Right renal cortex interstitium (tissue), 3 donors: ENCODE measurements at places on chromosomes 2 and 18.

- DNase-seq: no peak
Observed at GRCh38 chr18:11980163-11980493, 1.2 kb upstream of the IMPA2 start.

GRCh38 chr2:222433332-222434173 lies 9.2 kb downstream of the SGPP2 start:
- DNase-seq: no peak

DNA sequence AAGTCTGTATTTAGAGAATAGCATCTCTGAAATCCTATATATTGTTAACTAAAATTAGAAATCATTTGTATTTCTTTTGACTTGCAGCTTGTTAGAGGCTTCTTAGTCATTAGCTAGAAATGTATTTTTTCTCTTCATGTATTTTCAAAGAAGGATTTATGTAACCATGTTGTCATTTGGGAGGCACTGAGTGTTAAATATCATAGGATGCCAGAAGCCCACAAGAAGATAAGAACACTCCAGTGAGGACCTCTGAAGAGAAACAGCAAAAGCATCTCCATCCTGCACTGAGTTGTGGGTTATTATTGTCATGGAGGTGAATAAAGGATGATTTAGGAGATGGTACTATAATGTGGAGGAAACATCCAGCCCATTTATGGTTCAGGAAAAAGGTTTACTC lies 93.5 kb downstream of the UBE2E3 start:
- DNase-seq: no peak

DNA sequence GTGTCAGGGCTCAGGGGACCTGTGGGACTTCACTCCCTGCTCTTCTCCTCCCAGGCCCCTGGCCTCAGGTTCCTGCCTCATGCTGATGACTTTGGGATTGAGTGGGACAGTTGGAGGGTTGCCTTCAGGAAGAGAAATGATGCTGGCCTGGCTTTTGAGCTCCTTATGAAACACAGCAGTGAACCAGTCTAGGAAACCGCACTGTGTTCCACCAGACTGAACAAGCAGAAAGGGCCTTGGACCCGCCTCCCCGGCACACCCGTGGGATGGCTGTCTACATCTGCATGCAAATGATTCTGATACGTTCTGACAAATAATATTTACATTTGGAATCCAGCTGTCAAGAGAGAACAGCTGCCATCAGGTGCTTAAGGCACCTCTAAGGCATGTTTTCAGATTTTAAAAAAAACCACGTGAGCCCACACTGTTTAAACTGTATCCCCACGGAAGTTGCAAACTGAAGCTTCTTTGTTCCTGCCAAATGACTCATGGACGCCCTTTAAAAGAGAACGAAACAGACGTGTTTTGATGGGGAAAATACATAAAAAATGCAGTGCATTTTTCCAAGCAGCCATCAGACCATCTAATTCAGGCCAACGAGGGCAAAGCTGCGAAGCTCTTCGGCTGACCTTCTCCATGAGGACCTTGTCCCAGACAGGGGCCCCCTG lies 27.6 kb upstream of the ASAP2 start:
- no peak for DNase-seq

GRCh38 chr2:173002751-173003541 lies 72.7 kb upstream of the MAP3K20 start:
- no peak for DNase-seq

- DNase-seq: no peak
Observed at GRCh38 chr2:67631483-67631882, 234.3 kb downstream of the ETAA1 start.

DNA sequence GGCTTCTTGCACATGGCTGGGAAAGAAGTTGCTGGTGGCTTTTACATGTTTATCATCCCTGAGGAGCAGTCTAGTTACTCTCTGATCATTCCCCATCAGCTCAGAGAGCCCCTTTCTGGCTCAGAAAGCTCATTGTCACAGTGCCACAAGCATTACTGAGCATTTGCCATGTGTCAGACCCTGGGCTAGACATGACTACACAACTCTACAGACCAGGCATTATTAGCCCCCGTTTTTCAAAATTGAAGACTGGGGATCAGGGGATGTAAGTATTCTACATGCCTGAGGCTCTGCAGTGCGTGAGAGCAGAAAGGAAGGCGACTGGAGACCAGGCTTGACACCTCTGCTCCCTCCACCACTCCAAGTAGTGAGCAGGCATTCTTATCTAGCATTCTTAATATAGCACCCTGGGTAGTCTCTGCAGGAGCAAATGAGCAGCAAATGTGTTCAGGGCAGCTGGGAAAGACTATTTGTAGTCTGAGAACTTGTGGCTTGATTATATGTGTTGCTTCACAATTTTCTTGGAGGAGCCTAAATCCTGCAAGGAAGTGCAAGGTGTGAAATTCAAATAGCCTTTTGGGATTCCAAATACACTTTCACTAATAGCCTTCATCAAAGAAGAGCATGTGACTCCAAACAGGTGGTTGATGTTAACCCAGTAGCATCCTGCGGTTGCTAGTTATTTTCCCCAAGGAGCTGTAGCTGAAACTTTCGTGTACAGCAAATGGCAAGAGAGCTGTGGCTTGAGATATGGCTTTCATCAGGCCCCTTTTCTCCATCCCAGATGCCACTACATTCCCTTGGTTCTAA lies 143.2 kb downstream of the DDX1 start:
- DNase-seq: no peak

DNA sequence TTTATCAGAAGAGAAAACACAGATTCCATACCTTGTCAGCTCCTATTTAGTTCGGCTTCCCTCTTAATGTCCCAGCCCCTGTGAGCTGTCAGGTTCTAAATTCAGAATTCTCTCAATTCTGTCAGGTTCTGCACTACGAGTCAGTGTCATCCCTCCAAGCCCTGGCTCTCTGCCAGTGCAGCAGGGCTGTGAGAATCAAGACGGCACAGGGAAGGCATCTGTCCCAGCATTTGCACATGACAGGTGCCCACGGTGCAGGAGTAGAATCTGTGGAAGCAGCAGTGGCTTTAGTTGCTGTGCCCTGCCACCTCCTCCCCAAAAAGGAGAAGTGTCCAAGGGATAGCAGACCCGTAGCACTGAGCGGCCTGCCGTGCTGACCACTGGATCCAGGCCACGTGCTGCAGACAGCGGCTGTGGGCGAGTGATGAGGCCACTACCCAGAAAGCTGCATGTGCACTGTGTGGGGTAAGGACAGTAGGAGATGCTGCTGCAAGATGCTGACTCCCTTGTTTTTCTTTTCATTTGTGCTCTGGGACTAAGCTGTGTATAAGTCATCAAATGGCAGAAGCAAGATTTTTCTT lies 12.8 kb downstream of the RBFA start:
- DNase-seq: no peak

DNA sequence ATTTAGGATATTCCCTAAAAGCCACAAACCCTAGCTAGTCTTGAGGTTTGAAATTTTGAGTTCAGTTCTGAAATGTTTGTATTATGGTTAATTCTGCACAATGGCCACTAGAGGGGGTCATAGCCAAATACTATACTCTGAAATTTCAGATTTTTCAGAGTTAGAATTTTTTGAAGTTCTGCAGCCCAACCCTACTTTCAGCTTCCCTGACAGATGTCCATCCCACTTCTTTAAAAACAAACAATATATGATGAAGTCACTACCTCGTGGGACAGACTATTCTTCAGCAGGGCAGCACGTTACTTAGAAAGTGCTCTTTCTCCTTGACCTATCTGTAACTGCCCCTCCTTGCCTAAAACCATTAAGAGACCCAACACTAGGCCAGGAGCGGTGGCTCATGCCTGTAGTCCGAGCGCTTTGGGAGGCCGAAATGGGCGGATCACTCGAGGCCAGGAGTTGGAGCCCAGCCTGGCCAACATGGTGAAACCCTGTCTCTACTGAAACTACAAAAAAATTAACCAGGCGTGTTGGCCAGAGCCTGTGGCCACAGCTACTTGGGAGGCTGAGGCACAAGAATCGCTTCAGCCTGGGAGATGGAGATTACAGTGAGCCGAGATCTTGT lies 48.2 kb upstream of the PAPOLG start:
- DNase-seq: peak; percentile 3

DNA sequence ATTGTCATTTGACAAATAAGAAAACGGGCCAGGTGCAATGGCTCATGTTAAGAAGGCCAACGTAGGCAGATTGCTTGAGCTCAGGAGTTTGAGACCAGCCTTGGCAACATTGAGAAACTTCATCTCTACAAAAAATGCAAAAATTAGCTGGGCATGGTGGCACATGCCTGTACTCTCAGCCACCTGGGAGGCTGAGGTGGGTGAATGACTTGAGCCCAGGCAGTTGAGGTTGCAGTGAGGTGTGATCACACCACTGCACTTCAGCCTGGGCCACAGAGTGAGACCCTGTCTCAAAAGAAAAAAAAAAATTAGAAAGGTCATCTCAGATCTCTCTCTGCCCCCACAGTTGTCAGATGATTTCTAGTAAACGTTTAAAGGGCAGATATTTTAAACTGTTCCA lies 4.4 kb downstream of the SESTD1 start:
- no peak for DNase-seq
